ACHN (cell line): ENCODE measurements at places on chromosomes 11 and 22.

DNA sequence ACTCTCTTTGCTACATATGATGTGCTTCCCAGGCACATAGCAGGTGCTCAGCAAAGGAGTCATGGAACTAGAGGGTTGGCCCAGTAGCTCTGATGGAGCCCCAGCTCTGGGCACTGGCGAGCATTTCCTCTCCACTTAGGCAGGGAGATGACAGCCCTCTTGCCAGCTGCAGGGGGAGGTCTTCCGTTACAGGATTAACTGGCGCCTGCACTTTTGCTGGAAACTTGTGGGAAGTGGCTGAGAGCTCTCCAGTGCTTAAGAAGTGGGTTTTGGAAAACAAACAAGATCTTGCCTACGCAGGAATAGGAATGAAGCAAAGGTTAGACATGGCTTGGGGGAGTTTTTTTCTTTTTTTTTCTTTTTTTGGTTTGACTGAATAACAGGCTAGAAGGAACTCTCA lies 75.5 kb downstream of the MICAL2 start:
- DNase-seq = no peak

DNA sequence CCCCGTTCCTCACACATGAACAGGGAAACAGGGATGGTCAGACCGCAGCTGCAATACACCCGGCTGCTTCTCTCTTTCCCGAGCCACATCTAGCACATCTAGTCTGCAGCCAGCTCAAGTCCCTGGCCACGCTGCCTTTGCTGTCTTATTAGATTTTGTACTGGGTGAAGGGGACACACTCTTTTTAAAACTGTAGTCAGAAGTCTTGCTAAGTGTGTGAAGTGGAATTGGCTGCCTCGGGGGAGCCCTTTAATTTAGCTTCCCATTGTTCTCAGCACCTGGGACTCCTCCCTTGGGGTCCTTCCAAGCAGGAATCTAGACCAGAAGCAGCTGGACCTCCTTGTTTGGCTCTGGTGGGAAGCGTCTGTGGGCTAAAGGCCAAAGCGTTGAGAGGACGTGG lies 420.0 kb downstream of the CTTN start:
- DNase-seq = no peak

DNA sequence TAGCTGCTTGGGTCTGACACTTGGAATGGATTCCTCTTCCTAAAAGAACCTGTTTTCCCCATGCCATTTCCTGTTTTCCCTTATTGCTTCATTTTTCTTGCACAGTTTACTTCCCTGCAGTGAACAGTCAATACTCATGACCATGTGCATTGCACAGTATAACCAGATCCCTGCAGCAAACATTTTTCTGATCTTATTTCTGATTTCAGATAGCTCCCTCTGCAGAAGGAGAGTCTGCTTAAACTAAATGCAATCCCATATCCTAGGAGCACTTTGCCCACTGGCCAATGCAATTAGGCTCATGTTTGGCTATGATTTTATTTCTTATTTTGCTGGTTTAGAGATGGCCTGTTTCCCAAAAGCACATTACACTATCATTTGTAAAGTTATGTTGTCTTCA lies 96.7 kb upstream of the CD44 start:
- no peak for DNase-seq

- DNase-seq = no peak
These were observed 179.7 kb downstream of the RRAS2 start for GRCh38 chr11:14179116-14179820.

GRCh38 chr11:71209656-71210055 lies 42.7 kb downstream of the SHANK2 start:
- DNase-seq = no peak

GRCh38 chr11:67286621-67287333 lies 2.3 kb upstream of the ANKRD13D start:
- DNase-seq = no peak

DNA sequence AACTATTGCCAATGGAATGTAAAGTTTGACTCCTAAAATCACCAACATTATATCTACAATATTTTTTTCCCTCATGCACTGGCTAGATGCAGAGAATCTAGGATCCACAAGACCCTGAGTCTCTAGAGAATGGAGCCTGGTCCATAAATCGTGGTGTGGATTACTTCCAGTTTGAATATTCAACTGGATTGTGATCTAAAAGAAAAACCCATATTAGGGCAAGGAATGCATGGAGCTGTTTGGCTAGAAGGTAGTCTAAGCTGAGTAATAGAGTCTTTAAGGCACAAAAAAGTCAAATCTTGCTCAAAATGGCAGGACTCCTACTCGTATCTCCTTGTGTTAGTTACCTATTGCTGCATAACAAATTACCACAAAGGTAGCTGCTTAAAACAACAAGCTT lies 9.4 kb upstream of the MS4A5 start:
- DNase-seq = no peak

GRCh38 chr22:25120761-25121212 lies 78.9 kb upstream of the CRYBB3 start:
- DNase-seq = no peak

DNA sequence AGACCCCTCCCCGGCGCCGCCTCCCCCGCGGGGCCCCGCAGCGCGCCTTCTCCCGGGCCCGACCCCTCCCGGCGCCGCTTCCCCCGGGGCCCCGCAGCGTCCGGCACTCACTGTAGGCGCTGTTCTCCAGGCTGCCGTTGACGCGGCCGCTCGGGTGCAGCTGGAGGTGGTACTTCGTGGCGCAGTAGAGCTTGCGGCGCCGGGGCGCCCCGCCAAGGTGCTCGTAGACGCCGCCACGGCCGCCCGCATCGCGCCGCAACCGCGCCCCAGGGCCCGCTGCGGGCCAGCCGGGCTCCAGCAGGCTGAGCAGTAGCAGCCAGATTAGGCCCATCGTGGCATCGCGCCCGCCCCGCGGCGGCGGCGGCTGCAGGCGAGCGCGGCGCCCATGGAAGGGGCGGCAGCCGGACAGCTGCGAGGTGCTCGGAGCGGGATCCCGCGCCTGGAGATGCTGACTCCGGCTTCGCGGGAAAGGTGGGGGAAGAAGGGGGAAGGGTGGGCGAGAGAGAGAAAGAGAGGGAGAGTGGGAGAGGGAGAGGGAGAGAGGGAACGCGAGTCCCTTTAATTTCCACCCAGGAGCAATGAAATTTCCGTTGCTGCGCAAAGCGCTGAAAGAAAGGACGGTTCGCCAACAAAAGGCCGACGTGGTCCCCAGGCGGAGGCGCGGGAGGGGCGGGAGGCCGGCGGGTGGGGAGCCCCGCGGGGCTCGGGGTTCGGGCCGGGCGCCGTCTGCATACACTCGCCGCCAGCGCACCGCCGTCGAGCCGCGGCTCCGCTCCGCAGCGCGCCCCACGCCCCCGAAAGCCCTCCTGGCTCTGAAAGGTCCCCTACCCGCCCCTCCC lies at the start of gene FGF3:
Gene FGF3 (minus strand): TSS at position 814 of the 839 bp plus-strand sequence. CDS start 483 bp downstream, at position 331.
- no peak for DNase-seq

DNA sequence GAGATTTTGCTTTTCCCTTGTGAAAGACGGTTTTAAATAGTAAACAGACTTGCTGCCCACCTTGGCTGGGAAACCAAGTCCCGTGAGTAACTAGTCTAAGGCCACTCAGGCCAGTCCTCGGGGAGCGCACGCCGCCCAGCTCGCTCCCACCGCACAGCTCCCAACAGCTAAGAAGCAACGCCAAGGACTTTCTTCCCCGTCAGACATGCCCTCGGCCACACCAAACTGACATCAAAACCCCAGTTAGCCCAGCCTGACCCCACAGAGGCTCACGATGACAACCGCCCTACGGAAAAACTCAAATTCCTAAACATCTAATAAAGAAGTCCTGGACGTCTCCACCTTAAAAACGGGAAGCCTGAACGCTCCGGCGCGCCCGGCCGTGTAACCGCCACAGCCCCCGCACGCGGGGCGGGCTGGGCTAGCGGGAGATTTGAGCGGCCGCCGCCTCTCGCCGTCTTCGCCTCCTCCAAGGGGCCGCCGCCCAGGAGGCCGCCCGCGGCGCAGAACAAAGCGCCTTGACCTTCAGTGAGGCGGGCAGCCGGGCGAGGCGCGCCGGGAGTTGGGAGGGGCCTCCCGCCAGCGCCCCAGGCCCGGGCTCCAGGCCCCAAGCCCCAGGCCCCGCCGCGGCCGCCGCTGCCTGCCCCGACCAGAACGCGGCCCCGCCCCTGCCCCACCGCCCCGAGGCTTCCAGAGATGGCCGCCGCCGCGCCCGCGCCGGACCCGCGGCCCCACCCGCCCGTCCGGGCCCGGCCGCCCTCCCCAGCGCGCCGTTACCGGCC lies 486 bp downstream of the NAP1L4 start:
- peak; percentile 33 for DNase-seq

DNA sequence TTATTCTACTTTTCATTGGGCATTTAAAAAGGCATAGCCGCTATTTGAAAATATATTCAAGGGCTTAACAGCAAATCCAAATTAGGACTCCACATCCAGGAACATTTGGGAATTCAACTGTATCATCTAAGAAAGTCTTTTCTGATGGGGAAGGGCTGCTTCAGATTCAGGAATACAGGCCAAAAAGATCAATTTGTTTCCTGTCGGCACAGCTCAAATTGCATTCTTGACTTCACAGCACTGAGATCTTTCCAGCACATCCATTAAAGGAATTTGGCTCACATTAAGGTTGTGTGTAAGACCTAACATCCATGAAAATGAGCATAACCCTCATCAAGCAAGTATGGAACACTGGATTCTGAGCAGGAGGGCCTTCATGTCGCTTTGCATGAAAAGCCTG lies 1169.5 kb upstream of the CCDC90B start:
- no peak for DNase-seq

GRCh38 chr11:6746086-6746618 lies 25.6 kb downstream of the OR2AG2 start:
- DNase-seq = no peak

DNA sequence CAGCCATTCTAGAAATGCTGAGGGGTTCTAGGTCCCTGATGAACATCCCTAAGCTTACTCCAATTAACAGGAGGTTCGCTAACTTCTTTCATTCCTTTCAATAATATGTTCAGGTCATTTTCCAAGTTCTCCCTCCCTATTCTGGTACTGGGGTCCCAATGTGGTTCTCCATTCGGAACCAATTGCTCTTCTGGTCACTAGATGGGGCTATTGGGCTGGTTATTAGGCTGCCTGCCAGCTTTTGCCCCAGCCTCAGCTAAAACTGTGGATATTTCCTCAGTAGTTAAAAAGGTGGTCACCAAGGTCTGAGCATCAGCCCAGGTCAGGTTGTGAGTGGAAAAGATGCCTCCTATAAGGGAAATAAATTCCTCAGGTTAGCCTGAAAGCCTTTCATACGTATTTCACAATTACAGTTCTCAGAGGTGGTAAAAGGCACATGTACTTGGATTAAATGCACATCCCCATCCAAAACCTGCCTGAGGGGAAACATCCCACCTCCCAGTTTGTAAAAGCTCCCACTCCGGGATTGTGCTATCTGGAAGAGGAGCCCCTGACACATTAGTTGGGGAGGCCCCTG lies 161.1 kb upstream of the CCDC179 start:
- peak; percentile 22 for DNase-seq

DNA sequence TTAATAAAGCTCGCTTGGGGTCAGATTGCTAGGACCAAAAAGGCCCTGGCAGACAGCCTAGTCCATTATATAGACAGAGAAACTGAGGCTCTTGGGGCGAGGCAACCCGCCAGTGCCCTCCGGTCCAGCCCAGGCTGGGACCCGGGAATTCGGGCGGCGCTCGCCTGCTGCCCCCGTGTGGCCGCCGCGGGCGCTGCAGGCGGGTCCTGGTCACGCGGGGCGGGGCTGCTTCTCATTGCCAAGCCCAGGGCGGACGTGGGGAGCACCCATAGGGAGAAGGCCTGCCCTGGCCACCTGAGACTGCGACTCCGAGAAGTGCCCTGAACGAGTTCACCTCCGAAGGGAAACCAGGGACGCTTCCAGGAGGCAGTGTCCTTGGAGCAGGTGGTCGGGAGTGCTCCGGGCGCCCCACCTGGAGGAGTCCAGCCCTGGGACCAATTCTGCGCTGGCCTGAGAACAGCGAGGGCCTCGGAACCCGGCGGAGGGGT lies 36.0 kb upstream of the CSNK1E start:
- peak; percentile 53 for DNase-seq

DNA sequence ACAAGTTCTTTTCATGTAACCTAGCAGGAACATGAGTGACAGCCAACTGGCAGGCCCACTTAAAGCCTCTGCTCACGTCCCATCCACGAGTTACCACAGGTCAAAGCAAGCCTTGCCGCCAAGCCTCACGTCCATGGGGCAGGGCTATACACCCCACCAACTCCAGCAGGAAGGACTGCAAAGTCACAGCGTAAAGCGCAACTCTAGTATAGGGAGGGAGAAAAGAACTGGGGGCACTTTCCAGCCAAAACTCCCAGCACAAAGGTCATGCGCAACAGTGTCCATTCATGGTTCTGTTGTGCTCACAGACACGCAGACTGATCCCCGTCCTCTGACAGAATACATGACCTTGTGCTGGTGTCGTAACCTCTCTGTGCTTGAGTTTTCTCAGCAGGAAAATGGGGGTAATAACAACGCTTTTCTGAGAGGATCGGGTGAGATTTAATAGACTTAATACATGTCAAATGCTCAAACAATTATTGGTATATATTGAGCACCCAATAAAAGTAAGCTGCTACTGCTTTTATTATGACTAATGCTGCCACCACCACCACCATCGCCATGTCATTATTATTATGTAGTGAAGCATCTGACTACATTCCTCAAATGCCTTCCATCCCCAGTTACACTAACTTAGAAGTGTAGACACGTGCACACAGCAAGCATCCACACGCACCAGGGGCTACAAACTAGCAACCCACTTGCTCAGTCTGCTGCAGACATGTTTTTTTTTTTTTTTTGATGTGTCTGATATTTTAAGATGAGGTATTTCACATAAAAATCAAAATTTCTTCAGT lies 104.4 kb upstream of the PARVA start:
- peak; percentile 33 for DNase-seq

GRCh38 chr22:46084943-46085827 lies 65.1 kb upstream of the PPARA start:
- DNase-seq = no peak

DNA sequence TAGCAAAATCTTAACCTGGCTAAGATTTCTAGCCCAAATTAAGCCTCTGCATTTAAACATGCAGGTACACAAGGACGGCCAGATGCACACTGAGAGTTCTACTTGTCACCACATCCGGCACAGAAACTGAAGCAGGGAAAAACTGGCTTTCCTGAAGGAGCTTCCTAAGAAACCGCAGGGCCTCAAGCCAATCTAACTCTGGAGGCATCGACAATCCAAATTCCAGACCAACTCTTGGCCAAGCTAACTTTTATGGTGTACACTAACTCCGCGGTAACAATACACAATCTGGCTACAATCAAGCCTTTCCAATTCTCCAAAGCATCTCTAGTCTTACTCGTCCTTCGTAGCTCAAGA lies 1.2 kb downstream of the MSANTD2 start:
- DNase-seq = peak; percentile 56
